Activated CD8-positive, alpha-beta memory T cell treated with anti-CD3 and anti-CD28 coated beads, Interleukin-2, amount 50 U/mL, for 4 hours (primary cell): ENCODE measurements at places on chromosomes 1 and 21.

- no peak for DNase-seq
Measured at GRCh38 chr1:4743978-4744750, 89.8 kb downstream of the AJAP1 start.

GRCh38 chr1:204376919-204377799 is 17.4 kb upstream of the PLEKHA6 start:
- DNase-seq = no peak

DNA sequence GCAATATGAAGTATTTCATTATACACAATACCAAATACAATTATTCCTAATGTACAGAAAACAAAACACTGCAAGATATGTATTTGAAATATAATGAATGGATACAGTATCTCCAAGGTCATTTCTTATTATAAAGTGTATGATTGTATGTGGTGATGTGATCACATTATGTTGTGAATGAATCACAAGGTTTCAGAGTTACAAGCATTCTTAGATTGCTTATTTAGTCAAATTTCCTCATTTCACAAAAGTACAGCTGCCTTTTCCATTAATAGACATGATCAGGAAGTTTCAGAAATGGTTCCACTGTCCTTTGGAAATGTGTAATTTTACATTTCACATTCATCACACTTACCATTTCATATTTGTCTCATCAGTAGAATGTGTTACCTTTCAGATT is 28.3 kb upstream of the NEK7 start:
- no peak for DNase-seq

DNA sequence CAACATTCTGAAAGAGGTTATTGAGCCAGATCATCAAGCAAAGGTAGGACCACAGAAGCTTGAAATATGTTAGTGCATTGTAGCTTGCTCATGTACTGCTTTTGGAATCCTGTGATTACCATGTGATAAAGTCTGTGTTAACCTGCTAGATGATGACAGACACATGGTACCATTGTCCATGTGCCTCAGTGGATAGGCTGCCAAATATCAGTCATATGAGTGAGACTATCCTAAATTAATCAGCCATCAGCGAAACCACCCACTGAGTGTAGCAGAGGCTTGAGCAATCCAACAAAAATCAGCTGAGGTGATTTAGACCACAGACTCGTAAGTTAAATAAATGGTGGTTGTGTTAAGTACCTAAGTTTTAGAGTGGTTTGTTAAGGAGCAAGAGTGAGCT is 32.7 kb upstream of the CRB1 start:
- no peak for DNase-seq
